ENCODE measurements at places on chromosomes 1 and 21.

DNA sequence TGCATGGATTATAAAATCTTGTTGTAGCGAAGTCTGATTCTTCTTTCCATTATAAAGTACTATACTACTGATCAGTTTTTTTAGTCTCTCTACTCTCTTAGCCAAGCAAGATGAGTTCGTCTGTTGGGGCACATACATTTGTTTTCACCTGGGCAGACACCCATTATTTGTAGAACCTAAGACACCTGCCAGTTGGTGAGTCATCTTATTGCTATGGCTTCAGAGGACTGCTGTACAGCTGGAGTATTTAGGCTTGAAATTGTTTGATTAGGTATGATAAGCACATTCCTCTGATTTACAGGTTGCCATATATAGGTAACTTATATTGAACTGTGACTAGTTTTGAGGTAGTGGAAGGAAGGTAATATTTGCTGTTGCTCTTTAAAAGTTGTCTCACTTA is 17.2 kb downstream of the RBM15 start:
- no peak for DNase-seq

- DNase-seq: no peak
These were observed 94.4 kb downstream of the RAVER2 start for GRCh38 chr1:64839261-64839660.

DNA sequence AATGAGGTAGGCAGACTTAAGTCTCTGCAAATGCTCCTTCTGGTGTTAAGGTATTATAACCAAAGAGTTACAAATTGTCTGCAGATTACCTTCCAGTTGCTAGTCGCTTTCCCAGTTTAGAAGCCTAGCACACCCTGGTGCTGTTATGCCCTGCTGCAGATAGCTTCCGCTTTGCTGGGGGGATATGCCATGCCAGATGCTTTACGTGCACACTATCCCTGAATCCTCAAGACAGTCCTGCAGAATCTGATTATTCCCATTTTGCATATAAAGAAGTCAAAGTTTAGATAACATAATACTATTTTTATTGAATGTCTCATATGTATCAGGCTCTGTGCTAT is 166.5 kb downstream of the DHRS3 start:
- DNase-seq: no peak

DNA sequence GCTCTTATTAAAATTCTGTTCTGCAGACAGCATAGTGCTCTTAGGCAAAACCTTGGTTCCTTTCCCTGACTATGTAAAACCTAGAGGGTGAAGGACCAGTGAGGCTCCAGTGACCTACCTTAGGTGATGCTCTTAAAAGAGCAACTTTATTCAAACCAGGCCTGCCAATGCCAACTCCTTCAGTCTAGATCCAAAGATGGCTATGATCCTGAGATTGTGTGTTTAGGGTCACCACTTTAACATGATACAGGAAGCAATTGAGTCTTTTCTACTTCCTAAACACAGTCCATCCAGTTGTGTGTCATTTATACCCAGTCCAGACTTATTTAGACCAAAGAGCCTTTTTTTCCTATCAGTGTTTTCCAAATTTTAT is 10.8 kb downstream of the MCL1 start:
- no peak for DNase-seq

- no peak for DNase-seq
These were observed 4.7 kb downstream of the ZNF326 start for GRCh38 chr1:89999628-90000027.

DNA sequence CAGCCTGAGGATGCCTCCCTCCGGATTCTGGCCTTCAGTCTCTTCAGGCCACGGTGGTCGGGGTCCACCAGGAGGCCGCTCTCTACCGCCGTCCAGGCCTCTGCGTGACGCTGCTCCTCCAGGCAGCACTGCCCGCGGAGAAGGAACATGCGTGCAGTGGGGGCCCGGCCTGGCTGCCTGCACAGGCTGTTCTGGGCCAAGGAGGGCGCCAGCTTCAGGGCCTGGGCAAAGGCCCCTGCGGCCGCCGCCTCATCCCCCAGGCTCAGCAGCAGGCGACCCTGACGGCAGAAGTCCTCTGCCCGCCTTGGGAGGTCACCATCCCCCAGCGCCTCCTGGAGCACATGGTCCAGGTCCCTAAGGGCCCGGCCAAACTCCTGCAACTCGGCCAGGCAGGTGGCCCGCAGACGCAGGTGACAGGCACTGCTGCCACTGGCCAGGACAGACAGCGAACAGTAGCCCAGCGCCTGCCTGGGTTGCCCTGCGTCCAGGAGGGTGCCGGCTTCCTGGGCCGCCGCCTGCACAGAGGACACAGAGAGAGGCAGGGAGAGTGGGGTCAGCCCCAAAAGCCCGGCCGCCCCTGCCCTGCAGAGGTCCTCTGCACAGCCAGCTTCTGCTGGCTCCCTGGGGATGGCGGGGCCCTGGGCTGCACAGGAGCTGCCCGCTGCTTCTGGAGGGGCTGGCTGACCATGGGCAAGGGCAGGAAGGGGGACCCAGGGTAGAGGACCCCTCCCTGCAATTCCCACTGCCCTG is 8.7 kb upstream of the MMEL1 start:
- DNase-seq: no peak

GRCh38 chr1:25583519-25584370 is 32.8 kb upstream of the MAN1C1 start:
- no peak for DNase-seq

DNA sequence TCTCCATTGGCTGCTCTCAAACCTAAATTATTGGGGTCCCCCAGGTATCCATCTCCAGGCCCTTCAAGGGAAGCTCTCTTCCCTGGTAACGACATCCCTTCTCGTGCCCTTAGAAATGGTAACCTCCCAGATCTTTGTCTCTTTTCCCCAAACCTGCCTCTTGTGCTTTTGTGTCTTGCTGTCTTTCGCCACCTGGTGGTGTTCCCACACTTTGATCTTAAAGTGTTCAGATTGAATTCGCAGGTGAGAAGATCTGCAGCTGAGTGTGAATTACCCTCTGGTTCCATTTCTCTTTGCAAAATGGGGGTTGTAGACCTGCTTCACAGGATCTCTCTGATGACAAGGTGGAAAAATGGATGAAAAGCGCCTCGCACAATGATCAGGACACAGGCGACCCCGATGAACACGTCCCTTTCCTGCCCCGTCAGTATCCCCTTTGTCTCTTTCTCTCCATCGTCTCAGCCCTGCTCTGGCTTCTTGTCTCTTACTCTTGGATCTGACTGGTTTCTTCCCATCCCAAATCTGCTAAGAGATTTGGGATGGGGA is 53.1 kb downstream of the DOP1B start:
- DNase-seq: peak; percentile 35

DNA sequence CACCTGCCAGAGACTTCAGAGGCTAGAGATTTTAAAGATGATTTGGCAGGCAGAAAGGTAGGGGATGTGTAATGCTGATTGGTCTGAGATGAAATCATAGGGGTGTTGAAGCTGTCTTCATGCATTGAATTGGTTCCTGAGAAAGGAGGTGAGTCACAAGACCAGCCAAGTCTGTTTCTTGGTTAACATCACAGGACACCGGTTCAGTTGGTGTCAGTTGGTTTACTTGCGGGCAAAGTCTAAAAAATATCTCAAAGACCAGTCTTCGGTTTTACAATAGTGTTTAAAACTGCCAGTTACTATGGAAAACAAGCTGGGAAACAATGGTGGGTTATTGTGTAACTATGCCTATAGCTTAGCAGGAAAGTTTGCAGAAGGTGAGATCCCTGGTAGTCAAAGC is 305.9 kb downstream of the BARHL2 start:
- DNase-seq: no peak

DNA sequence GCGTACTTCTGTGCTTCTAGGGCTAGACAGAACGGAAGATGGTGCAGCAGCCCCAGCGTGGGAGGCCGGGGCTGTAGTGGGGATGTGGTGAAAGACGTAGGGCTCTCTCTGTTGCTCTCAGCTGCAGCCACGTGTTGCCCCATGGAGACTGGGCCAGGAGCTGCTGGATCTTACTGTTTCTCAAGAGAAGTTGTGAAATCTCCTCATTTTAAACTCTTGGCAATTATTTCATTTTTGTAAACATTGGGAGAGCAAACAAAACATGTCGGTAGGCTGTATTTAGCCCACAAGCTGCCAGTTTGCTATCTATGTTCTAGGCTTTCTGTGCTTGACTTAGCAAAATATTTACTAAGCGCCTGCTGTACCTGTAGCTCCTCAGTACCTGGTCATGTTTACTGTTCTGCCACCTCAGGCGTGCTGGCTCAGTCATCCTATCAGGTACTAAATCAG is 15.9 kb upstream of the ELOA start:
- DNase-seq: no peak

DNA sequence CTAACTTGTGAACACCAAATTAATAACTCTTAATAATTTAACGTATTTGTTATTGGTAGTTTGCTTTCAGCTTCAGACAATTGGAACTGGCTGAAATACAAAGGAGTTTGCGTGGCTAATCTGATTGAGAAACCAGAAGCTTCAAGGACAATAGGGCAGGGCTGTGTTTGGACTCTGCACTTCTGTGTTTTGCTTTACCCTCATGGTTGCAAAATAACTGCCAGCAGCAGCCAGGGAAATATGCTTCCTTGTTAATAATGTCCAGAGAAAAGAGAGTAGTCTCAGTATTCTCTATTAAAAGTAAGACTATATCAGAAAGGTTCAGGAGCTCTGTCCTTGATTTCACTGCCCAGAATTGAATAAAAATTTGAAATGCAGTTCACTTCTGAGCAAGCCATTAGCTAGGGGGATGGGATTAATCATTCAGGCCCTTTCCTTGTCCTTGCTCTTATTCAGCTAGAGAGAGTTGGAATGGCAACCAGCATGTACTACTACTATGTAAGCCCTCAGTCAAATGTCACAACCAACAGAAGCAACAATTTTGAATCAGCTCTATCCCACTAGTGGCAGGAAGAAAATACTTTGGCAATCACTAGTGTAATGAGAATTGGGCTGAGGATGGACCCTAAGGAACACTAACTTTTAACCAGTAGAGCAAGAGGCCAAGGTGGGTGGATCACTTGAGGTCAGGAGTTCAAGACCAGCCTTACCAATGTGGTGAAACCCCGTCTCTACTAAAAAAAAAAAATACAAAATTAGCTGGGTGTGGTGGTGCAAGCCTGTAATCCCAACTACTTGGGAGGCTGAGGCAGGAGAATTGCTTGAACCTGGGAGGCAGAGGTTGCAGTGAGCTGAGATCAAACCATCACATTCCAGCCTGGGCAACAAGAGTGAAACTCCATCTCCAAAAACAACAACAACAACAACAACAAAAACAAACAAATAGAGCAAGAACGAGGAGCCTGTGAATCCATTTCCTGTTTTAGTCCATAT is 76.8 kb downstream of the POU2F1 start:
- no peak for DNase-seq

- DNase-seq: peak; percentile 59
These were observed 16.6 kb upstream of the ZSCAN20 start for GRCh38 chr1:33455539-33456501.

GRCh38 chr1:236645016-236645680 is 40.8 kb upstream of the HEATR1 start:
- DNase-seq: no peak

DNA sequence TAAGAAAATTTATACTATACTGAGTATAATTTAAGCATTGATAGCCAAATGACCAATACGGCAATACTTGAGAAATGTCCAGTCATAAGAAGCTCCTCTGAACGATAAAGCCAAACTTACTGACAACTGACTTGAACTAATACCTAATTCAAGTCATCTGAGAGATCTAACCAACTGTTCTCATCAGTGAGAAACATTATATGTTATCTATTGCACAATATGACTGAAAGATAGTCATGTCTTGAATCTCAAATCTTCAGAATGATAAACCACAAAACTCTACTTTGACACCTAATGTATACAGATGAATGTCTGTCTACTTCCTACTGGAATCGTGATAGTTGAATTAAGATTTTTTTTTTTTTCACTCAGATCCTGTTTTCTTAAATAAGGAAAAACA is 39.0 kb downstream of the APP start:
- no peak for DNase-seq

DNA sequence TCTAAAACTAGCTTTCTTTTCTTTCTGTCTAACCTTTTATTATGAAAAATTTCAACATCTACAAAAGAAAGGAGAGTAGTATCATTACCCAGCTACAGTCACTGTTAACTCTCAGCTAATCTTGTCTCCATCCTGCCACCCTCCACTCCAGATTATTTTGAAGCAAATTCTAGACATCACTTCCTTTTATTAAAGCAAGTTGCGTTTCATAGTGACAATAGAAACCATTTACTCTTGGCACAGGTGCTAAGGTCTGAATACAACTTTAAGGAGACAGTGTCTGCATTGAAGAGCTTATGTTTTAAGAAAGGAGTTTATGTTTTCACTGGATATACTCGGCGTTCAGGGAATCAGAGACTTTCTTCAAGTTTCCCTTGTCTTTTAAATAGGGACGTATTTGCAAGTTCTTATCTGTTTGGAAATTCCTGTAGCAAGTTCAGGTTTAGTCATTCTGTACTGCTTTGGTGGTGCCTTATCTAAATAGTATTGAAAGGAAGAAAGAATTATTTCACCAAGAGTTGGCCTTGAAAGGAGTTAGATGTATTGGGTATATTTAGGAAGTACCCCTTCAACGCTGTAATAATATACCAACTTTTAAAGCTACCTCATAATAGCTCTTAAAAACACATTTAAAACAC is 42.7 kb downstream of the ITSN1 start:
- DNase-seq: no peak

- DNase-seq: peak; percentile 56
These were observed at the start of gene CFH for GRCh38 chr1:196651637-196652215. Gene CFH, plus strand, starts transcription at chr1:196652043. Its CDS starts 75 bp downstream, at chr1:196652118.

DNA sequence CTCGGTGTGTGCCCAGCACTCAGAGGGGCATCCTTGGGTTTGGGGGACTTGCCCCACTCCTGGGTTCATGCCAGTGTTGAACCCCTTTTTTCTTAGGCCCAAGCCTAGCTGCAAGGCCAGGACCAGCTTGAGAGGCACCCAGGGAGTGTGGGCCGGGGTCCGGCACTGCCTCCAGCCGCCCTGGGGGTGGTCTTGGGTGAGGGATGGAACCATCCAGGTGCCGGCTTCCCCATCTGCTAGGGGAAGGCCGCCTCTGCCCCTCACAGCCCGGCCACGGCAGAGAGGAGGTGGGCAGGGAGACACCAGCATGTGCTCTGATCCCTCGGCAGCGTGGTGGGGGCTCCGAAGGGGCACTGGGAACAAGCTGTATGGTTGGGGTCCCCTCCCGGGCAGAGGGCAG is 50.2 kb upstream of the ARHGEF16 start:
- DNase-seq: no peak

GRCh38 chr1:56644064-56644918 is 823 bp upstream of the PRKAA2 start:
- DNase-seq: no peak

All from HS-5 (cell line).